ENCODE measurements at places on chromosomes 7 and 10.

GRCh38 chr7:68581417-68581816 lies 1016.9 kb upstream of the AUTS2 start:
- no peak for DNase-seq

GRCh38 chr7:129882531-129882930 lies 70.2 kb downstream of the UBE2H start:
- DNase-seq: no peak

DNA sequence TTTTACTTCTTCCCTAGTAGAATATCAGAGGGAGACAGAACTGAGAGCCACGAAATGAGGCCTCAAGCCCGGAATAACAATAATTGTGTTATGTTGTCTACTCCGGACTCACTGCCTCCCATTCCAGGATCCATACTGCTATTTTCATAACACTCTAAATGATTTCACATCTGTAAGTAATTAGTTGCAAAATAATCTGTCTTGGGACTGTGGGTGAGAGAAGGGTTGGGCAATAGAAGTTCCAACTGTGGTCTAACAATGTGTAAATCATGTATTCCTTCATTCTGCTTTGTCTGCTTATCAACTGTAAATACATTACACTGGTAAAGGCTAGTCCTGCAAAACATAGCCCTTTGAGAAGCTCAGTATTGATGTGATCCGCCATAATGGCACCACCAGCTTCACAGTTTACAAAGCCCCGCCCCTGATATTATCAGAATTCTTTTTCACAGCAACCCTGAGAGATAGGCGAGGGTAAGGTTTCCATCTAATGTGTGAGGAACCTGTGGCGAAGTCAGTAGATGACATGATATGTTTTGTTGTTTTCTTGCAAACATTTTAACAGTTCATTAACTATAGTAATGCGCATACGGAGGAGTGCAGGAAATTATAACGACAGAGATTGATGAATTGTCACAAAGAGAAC lies 265.7 kb upstream of the BMPER start:
- DNase-seq: no peak

- DNase-seq: no peak
These were observed 857.3 kb upstream of the ZWINT start for GRCh38 chr10:57218382-57218781.

DNA sequence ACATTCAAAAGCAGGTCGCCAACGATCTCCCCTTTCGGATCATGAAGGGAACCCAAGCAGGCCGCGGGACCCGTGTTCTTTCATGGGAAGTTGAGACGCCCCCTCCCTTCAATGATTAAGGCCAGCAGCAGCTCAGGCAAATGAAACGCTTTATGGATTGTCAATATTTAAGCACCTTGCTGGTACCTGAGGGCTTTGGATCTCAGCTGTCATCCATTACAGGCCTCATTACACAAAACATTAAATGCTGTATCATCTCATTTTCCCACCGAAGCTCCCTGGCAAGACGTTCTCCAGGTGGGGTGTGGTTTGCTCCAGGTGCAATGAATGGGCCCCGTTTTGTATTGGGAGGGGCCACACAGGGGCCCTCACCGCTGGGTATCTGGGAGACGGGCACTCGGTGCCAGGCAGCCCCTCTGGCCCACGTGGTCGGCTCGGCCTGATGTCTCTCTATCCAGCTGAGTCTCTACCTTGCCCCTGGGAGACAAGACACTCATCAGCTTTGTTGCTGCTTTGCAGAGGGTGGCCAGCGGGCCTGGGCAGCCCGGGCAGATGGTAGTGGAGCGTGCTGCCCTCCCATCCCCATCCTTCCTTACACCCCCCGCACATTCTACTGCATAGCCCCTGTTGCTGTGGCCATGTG lies 456.1 kb upstream of the FOXK1 start:
- DNase-seq: no peak

DNA sequence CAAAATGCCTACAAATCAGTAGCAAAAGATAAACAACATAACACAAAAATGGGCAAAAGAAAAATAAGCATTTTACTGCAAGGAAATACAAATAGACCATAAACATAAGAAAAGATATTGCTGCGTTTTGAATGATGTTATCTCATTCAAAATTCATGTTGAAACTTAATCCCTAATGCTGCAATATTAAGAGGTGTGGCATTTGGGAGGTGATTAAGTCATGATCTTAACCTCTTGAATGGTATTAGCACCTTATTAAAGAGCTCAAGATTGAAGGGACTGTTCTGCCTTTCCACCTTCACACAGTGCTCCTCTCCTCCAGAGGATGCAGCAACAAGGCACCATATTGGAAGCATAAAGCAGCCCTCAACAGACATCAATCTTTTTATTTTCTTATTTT lies 12.4 kb upstream of the TNKS2 start:
- no peak for DNase-seq

- DNase-seq: no peak
These were observed 88.0 kb downstream of the FANK1 start for GRCh38 chr10:125984346-125984745.

GRCh38 chr10:85922356-85923129 lies 444.1 kb downstream of the GRID1 start:
- no peak for DNase-seq

DNA sequence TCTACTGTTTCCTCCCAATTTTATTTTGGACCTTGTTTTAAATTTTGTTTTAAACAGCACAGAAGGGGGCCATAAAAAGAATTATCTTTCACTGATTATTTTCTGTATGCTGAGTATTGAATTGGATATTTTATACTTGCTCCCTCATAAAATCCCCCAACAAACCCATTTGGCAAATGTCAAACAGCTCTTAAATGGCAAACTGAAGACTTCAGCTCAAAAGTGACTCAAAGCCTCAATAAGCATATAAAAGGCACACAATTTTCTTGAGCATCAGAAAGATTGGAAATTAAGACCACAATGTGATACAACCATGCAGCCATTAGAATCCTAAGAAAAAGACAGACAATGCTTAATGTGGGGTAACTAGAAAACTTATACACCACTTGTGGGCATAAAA lies 199.2 kb downstream of the SEMA3E start:
- no peak for DNase-seq

DNA sequence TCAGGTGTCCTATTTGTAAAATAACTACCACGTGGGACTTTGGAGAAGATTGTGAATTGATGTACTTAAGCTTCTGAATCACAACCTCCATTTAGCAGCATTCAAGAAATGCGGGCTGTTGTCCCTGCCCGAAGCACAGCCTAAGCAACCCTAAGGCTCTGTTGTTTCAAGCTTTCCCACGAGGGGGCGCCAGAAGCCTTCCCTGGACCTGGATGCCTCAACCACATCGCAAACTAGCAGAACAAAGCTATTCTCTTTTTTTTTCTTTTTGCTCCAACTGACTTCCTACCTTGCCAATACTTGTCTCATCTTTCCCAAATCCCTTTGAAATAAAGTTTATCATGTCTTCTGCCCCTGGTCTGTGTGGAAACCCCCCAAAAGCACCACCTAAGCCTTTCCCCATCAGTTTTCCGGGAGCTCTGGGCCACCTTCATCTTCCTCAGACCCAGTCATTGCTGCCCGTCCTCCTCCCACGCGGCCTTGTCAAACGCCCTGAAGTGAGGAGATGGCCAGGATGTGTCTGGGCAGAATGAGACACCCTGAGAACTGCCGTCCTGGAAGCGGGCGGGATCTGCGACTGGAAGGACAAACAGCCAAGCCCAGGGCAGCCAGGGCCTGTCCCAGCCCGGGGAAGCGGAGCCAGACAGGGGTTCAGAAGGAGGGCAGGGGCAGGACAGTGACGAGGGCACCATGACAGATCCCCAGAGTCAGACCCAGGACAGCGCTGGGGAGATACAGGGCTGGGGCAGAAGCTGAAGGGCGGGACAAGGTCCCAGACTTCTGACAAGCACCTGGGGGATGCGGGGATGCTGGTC lies 112.7 kb downstream of the SLIT1 start:
- DNase-seq: peak; percentile 87

GRCh38 chr7:115332691-115333090 lies 410.8 kb downstream of the MDFIC start:
- no peak for DNase-seq

DNA sequence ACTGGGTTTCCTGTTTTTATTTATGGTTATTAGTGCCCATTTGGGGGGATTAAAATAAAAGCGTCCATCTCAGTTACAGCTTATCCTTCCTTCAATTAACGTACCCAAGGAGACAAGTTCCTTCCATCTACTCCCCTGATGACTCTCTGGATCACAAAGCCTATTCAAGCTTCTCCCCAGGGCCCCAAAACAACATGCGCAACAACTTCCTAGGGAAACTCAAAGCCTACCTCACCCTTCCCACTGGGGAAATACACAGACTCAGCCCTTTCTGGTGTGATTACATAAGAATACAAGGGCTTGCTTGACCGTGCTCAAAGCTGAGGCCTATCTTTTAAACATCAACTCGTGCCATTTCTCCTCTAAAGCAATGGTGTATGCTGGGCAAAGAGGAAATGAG lies 112.4 kb downstream of the CDK6 start:
- no peak for DNase-seq

- DNase-seq: no peak
These were observed 64.4 kb upstream of the CARD11 start for GRCh38 chr7:3107889-3108570.

DNA sequence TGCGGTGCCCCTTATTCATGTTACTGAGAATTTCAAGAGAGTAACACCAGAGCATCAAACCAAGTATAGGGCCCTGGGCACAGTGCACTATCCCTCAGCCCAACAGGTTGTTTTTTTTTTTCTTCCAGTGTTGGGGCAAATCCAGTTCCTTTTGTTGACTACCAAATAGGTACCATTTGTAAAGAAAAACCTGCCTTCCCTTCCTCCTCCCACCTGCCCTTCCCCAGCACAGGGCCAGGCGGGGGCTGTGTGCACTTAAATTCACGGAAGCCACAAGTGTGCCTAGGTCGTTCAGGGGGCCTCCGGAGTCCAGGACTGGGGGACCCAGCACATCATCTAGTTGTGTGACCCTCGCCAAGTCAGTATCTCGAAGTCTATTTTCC lies 595 bp upstream of the SFXN4 start:
- no peak for DNase-seq

- peak; percentile 21 for DNase-seq
These were observed at the start of gene GRM8 for GRCh38 chr7:127252778-127253280. Gene GRM8 (minus strand): TSS chr7:127252941.

DNA sequence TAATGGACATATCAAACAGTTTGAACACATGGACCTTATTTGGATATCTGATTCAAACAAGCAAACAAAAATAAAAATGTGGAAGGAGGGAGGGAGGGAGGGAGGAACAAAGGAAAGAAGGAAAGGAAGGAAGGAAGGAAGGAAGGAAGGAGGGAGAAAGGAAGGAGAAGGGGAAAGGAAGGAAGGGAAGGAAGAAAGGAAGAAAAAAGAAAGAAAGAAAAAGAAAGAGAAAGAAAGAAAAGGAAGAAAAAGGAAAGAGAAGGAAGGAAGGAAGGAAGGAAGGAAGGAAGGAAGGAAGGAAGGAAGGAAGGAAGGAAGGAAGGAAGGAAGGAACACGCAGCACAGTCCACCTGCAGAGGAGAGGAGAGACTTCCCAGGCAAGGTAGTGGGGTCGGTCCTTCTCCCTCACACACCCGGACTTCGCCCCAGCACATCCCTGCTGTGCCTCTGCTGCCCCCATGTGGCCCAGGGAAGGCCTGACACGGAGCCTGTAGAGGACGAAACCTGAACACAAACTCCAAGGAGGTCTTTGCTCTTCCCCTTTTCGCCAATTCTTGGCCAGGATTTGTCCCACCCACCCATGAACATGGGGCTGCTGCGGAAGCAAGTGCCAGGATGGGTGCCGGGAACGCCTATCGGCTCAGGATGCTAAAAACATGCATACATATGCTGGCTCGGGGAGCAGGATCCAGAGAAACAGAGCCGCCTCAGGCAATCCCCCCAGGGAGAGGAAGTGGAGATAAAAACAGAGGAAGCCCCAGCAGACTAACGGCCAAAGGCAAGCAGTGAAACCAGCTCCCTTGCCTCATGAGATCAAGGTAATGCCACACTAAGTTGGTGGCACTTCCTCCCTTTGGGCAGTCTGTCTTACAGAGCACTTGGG lies 52.3 kb upstream of the DGKI start:
- DNase-seq: peak; percentile 84
